ENCODE measurements at places on chromosomes 16 and 17. TPM values are rescaled to one million over a fixed set of nuclear protein-coding genes. Genes with fewer than 3 reads are reported as not detected.

GRCh38 chr17:61457226-61457983 is 5.2 kb downstream of the TBX4 start:
- no peak for ATAC-seq

- peak; percentile 52 for ATAC-seq
Measured at GRCh38 chr16:70395345-70395901, 43.5 kb downstream of the ST3GAL2 start.

- no peak for ATAC-seq
Measured at GRCh38 chr17:51734462-51734861, 424.1 kb downstream of the CA10 start.

DNA sequence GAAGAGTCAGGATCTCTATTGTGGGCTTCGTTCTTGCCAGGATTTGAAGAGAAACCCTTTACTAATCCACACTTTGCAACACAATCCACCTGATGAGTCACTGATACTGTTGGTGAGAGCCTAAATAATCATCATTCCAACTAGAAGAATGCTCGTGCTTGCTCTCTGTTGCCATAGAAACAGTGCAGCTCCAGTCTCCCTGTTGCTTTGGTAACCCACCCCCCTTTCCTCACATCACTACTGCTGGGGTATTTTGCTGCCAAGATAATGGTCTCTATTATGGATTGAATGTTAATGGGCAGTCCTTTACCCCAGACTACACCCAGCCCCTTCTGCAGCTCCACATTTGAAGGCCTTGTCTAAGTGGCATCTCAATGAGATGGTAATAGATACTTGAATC is 190.4 kb downstream of the ABCC12 start:
- no peak for ATAC-seq

- no peak for ATAC-seq
Measured at GRCh38 chr17:67482764-67483163, 105.7 kb downstream of the PITPNC1 start.

- ATAC-seq = no peak
Measured at GRCh38 chr16:82425661-82426060, 201.1 kb upstream of the CDH13 start.

ZPBP2 gene
- not detected for total RNA-seq

CCL1 gene
- total RNA-seq = not detected

PRSS27 gene
- total RNA-seq = 2.8 TPM

LCAT gene
- total RNA-seq = 11.2 TPM

CCL13 gene
- total RNA-seq = not detected

ERN1 gene
- total RNA-seq = 8.4 TPM

All from gastroesophageal sphincter (tissue), 4 donors.